ENCODE measurements at places on chromosomes 4 and X. TPM values are rescaled to one million over a fixed set of nuclear protein-coding genes. Genes with fewer than 3 reads are reported as not detected.

DNA sequence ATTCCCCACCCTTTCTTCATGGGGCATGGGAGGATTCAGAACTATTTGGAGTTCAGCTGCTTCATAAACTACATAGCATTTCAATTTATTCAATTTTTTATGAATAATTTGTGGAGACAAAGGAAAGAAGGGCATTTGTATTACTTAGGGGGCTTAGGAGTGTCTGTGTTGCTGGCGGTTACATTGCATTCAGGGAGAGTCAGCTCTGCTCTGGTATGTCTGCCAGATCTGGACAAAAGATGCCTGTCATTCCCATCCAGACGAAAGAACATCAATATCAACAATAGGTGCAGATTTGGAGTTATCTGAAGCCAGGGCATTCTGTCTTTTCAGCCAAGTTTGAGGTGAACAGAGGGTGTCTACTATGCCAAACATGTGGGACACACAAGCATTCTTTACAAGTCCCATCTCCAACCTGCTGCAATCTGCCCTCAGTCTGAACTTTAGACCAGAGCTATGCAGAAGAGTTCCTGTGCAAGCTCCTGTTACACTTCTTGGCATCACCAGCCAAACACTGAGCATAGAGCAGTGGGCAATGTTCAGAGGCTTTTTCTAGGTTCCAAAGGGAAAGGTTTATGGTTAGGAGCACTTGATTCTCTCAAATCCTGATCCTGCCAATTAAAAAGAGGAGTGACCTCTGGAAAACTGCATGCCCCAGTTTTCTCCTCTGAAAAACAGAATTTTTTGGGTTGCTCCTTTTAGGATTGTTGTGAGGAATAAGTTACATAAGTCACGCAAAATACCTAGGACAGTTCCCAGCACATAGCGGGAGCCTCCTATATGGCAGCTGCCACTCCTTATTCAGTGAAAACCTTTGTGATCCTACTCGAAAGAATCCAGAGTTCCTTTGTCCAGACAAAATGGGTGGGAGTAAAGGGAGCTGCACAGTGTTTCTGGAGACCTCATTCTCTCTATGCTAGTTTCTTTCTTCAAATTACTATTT lies 719.5 kb upstream of the SLIT2 start:
- no peak for DNase-seq

DNA sequence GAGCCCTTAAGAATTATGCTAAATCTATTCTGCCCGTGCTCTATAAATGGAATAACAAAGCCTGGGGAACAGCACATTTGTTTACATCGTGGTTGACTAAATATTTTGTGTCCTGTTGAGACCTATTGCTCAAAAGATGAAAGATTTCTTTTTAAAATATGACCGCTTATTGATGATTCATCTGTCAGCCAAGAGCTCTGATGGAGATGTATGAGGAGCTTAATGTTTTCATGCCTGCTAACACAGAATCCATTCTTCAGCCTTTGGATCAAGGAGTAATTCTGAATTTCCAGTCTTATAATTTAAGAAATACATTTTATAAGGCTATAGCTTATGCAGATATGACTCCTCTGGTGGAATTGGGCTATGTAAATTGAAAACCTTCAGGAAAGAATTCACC lies 271.3 kb upstream of the FAT4 start:
- DNase-seq: no peak

Gene SULT1E1
- not detected for total RNA-seq

- no peak for DNase-seq
Measured at GRCh38 chrX:47864300-47864699, 27.6 kb downstream of the ZNF81 start.

Gene KCND1
- 15.5 TPM for total RNA-seq

- DNase-seq: no peak
Measured at GRCh38 chr4:153788413-153789276, at the start of gene SFRP2. TSS of gene SFRP2 (minus strand) at chr4:153789083. CDS start at chr4:153788835, 248 bp downstream.

DNA sequence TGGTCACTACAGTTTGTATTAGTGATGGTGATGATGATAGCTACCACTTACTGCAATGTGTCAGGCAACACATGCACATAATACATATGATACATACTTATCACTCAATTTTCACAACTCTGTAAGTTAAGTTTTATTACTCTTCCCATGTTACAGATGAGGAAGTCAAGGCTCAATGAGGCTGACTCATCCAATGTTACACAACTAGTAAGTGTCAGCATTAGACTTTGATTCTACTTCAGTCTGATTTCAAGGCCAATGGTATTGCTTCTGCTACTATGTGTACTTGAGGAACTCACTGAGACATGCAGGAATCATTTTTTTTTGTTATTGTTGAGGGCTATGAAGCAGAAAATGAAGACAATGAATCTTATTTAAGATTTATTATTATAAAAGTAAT lies 96.4 kb upstream of the TRPC5OS start:
- no peak for DNase-seq

- DNase-seq: no peak
Measured at GRCh38 chr4:148056879-148057278, 325.0 kb downstream of the ARHGAP10 start.
